ENCODE measurements at places on chromosomes 11 and 22.
A peak's percentile ranks its signal among the peaks of the same experiment; 100 is the strongest.

DNA sequence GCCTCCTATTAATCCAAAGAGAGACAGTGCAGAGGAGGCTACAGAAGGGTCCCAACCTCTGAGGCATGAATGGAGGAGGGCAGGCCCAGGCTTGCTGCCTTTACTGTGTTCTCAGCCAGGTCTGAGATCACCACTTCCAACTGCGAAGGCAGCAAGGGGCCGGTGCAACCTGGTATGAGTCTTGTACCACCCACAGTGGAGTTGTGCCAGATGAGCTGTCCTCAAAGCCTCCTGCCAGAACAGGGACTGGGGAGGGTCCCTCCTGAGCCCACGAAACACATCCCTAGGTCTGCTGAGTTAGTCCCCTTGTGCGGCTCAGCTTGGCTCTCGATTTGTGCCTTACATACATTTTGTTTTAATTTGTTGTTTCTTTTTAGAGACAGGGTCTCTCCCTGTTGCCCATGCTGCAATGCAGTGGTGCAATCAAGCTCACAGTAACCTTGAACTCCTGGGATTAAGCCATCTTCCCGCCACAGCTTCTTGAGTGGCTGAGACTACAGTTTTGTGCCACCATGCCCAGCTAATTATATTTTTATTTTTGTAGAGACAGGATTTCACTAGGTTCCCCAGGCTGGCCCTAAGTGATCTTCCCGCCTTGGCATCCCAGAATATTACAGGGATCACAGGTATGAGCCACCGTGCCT, 9.3 kb downstream of the MIF start:
- DNase-seq, result no peak

DNA sequence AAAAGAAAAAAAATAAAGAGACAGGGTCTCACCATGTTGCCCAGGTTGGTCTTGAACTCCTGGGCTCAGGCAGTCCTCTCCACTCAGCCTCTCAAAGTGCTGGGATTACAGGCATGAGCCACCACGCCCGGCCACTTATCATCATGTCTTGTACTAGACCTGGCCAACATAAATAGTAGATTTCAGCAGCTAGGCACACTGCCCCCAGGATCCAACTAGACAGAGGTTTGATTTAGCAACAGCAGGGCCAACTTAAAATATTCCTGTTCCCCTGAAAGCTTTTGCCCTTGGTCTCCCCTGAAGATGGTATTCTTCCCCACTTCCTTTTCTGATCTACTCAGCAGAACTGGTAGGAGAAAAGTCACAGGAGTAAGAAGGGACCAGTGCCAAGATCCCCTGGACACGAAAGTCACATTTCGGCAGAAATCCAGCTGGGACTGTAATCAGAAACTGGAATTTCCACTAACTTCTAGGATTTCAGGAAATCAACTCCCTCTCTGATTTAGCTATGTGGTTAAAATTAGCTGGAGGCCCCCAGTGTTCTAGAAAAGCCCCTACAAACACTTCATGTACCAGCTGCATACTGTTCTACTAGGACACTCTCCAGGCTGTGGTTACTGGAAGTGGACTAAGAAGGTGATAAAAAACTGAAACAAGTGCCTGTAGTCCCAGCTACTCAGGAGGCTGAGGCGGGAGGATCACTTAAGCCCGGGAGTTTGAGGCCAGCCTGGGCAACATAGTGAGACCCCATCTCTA, 8.9 kb upstream of the PPP2R1B start:
- no peak for DNase-seq

GRCh38 chr22:47123827-47124442, 361.5 kb downstream of the TBC1D22A start:
- no peak for DNase-seq

- DNase-seq, result no peak
Measured at GRCh38 chr11:24421766-24422165, 75.1 kb upstream of the LUZP2 start.

DNA sequence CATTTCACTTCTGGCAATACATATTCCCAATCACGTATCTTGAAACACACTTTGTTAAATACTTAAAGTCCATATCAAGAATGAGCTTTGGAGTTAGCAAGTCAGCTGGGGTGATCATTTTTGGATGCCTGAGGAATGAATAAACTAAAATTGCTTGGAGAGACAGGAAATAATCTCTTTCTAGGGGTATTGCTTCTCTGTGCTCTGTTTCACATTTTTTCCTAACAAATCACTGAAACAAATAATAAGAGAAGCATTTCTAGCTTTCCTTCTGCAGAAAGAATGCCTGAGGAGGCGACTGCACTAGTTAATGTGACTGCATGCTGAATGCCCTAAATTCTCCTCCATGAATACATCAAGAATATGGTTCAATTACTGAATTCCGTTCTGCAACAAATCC, 541.4 kb upstream of the CCDC90B start:
- no peak for DNase-seq

DNA sequence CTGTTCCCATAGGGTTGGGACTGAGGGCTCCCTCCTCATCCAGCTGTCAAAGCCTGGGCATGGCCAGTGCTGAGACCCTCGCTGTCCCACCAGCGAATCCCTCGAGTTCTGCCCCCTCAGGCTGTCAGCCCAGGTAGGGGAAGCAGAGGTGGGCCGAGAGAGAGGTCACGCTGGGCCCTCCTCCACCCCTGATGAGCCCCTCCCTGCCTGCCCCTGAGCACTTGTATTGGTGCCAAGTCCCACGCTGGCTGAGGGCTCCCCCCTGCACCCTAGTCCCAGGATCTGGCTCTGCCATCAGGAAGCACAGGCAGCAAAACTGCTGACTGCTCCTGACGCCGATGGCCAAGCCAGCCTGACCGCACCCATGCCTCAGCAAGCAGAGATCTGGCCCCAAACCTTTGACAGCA, 3.3 kb downstream of the PRR33 start:
- DNase-seq, result no peak

DNA sequence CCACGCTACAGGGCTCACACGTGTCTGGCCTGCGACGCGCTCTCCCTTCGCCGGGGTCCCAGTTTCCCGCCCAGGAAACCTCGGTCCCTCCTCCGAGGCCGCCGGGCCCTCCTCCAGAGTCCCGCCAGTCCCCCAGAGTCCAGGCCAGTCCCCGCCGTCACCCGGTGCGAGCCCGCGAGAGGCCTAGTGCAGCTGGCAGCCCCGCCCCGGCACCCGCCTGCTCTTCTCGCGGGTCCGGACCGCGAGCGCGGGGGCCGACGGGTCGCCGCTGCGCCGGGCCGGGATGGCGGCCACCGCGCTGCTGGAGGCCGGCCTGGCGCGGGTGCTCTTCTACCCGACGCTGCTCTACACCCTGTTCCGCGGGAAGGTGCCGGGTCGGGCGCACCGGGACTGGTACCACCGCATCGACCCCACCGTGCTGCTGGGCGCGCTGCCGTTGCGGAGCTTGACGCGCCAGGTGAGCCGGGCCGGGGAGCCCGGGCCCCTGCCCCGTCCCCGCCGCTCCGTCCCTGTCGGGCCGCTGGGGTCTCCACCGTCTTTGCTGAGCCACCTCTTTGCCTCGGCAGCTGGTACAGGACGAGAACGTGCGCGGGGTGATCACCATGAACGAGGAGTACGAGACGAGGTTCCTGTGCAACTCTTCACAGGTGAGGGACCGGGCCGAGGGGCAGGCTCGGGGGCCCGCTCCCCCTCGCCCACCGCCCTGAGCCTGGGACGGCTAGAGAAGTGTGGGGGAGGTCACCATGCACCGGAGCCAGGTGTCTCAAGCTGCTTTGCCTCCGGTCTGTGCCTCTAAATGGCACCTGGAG, at the start of gene PTPMT1:
Gene PTPMT1, plus strand, starts transcription at position 260 of the 809 bp plus-strand sequence. Its CDS starts 24 bp downstream, at position 284.
- peak; percentile 35 for DNase-seq

All from NCI-H2107 (cell line).